ENCODE measurements at places on chromosomes 16 and 17.

- no peak for DNase-seq
Observed at GRCh38 chr17:596763-597644, 117.6 kb downstream of the VPS53 start.

DNA sequence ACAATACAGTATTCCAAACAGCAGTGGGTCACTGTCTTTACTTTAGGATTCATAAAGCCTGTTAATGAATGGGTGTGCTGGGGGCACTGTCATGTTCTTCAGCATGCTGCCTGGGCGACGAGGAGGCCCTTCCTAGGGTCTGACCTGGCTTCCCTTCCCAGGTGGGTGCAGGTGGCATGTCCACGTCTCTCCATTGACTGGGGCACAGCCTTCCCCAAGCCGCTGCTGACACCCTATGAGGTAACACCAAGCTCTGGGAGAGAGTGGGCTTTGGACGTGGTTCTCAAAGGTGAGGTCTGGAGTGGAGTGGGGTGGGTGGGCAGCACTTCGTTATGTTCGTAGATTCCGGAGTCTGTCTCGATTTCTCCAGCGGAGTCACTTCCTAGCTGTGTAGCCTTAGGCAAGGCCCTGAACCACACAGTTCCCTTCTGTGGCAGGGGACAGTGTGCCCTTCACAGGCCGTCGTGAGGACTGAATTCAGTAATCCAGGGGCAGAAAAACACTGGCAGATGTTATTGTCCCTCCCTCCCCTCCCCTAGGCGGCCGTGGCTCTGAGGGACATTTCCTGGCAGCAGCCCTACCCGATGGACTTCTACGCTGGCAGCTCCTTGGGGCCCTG is 771 bp upstream of the OVCA2 start:
- DNase-seq = no peak

- DNase-seq = no peak
Observed at GRCh38 chr16:17566656-17567450, 96.1 kb upstream of the XYLT1 start.

GRCh38 chr17:70053241-70054234 is 21.5 kb upstream of the KCNJ16 start:
- DNase-seq = no peak

DNA sequence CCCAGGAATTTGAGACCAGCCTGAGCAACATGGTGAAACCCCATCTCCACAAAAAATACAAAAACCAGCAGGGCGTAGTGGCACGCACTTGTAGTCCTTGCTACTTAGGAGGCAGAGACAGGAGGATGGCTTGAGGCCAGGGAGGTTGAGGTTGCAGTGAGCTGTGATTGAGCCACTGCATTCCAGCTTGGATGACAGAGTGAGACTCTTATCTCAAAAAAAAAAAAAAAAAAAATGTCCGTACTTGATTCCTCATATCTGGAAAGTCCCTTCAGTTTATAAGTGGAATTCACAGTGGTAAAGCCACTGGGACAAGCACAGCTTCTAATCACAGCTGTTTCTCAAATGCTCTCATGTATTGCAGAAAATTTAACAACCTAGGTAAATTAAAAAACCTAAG is 78.6 kb upstream of the CREBBP start:
- DNase-seq = no peak

GRCh38 chr16:64422259-64422658 is 699.6 kb downstream of the CDH11 start:
- DNase-seq = no peak

GRCh38 chr17:5120036-5120435 is 4.2 kb downstream of the USP6 start:
- DNase-seq = no peak

DNA sequence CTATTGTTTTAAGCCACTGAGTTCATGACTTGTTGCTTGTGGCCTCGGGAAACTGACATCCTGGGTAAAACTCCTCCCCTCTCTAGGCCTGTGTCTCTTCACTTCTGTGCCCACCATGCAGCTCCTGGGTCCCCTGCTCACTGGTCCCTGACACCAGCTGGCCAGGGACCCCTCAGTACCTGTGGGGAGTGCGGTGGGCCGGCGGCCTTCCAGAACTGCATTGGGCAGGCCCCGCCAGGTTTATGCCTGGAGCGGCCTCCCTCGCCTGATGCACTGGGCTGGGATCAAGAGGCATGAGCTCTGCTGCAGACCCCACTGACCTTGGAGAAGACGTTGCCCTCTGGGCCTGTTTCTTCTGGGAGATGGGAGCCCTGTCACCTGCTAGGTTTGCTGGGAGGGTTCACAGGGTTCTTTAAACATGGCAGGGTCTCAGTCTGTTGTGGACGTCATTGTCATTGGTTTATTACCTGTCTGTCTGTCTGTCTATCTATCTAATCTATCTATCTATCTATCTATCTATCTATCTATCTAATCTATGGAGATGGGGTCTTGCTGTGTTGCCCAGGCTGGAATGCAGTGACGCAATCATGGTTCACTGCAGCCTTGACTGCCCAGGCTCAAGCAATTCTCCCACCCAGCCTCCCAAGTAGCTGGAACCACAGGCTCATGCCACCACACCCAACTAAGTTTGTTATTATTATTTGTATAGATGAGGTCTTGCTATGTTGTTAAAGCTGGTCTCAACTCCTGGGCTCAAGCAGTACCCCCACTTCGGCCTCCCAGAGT is 21.5 kb upstream of the RMI2 start:
- DNase-seq = no peak

DNA sequence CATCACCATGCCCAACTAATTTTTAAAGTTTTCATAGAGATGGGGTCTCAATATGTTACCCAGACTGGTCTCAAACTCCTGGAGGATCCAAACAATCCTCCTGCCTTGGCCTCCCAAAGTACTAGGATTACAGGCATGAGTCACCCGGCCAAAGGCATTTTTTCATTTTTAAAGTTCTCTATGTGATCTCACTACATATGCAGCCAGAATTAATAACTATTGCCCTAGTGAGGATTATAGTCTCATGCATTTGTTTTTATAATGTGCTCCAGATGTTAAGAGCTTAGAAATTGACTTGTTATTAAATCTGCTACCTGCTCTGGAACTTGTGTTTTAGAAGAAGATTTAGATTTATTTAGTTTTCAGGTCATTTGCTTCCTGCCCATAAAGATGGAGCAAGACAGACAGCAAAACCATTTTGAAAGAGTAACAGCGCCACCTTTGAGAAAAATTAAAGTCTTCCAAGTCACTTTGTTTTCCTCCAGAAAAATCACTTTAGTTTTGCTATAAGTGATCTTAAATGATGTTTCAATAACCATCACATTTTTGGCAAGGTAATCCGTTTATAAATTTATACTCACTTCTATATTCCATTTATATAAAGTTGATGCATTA is 79.5 kb downstream of the CA4 start:
- DNase-seq = no peak

GRCh38 chr16:7369204-7369603 is 36.6 kb downstream of the RBFOX1 start:
- DNase-seq = no peak

GRCh38 chr17:57993471-57994365 is 5.7 kb upstream of the VEZF1 start:
- no peak for DNase-seq

GRCh38 chr17:44084131-44084538 is 13.6 kb downstream of the G6PC3 start:
- no peak for DNase-seq

DNA sequence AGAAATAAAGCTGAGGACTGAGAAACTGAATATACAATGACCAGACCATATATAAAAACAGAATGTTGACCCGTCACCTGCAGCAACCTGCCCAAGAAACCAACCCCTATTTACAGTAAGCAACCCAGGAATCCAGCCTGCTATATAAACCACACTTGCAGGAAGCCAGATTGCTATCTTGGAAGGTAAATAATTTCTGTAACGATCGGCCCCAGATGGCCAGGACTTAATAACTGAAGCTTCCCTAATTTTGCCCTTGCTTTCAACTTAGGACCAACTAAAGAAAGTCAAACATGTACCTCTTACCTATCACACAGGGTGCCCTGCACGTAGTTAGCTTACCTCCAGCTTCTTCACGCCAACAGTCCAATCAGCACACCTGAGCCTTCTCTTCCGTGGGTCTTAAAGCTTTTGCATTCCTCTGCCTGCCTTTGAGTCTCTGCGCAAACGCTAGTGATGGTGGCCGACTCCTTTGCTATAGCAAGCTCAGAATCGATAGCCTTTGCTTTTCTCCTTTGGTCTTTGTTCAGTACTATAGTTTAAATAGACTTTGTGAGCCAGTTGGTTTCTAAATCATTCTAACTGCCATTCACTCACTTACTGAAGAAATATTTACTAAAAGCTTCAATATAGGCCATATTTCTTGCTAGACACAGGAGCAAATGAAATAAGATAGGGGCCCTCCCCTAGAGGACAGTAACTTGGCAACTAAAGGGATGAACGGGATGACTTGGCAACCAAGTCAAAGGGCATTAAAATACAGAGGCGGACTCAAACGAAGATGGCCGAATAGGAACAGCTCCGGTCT is 31.3 kb downstream of the MPHOSPH6 start:
- no peak for DNase-seq

GRCh38 chr16:5875416-5875815 is 777.8 kb upstream of the EEF2KMT start:
- DNase-seq = no peak

GRCh38 chr16:46555951-46556350 is 65.2 kb downstream of the SHCBP1 start:
- DNase-seq = no peak

DNA sequence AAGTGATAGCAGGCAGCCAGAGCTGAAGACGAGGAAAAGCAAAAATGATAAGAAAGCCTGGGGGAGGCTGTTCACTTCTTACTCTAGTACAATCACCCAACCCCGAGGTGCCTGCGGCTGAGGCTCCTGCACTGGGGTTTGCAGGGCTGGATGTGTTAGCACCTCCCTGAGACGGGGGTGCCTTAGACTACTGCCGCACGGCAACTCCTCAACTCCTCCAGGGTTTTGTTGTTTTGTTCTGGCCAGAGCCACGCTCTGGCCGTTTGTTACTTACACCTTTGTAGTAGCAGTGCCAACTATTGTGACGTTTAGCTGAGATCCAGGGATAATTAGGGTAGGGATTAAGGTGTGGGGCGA is 51.5 kb downstream of the LDHD start:
- no peak for DNase-seq

DNA sequence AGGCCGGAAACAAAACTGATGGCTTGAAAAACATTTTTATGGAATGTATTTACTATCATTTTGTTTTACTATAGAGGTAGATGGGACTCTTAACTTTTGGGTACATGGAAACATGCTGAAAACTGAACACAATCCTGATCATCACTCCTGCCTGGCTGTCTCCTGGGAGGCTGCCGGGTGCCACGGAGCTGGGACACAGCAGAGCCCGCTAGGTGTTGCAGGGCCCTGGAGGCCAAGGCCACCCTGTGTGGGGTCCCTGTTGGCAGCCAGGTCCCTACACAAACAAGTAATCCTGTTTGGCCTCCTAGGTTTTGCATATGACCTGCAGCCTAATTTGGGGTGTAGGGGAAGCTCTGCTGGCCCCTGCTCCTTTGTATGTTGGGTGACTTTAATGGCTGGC is 17.5 kb downstream of the PLD6 start:
- no peak for DNase-seq

- DNase-seq = no peak
Observed at GRCh38 chr17:5672141-5672540, 87.8 kb upstream of the NLRP1 start.

DNA sequence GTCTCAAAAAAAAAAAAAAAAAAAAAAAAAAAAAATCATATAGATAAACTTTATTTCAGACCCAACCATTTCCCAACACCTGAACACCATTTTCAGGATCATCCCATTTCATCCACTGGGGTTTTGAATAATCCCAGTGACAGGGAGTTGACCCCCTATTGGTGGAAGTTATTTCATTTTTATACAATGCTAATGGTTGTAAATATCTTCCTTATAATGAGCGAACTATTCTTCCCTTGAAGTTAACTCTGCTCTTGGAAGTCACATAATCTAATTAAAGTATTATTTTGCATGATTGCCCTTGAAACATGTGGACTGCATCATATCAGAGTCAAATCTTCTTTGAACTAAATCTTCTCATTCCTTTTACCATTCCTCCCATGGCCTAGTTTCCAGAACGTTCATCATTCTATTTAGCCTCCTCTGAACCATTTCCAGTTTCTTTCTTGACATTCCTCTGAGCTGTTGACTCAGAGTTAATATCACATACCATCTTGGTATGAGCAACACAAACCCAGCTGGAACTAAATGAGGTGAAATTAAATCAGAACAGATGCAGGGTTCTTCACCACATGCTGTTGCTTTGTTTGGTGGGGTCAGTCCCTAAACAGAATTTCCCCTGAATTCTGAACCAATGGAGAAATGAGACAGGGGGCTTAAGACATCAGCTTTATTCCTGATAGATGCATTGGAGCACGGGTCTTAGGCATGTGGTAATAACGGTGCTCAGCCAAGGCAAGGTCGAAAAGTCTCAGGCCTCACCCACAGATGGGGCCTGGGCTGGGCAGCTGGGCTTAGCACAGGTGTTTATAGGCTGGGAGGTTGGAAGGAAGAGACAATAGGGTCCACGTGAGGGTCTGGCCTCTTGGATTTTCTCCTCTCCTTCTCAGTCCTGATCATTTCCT is 8.9 kb downstream of the HSD17B2 start:
- DNase-seq = peak; percentile 76

DNA sequence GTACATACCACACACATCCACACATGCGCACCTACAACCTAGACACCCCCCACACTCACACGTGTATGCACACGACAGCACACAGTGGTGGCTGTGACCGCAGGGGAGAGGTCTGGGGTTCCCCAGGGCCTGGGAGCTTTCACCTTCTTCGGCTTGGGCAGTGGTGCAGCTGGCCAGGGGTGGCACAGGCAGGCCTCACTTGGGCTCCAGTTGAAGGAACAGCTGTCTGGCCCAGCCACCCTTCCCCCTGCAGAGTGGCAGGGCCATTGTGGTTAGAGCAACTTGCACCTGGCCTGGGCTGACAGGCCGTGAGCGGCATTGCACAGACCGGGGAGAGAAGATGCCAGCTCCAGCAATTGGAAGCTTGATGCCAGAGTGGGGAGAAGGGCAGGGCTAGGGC is 114.5 kb upstream of the GSE1 start:
- DNase-seq = no peak

GRCh38 chr17:44900894-44901293 is 1.6 kb upstream of the EFTUD2 start:
- DNase-seq = no peak

GRCh38 chr17:76496464-76496863 is 4.8 kb downstream of the RHBDF2 start:
- no peak for DNase-seq

DNA sequence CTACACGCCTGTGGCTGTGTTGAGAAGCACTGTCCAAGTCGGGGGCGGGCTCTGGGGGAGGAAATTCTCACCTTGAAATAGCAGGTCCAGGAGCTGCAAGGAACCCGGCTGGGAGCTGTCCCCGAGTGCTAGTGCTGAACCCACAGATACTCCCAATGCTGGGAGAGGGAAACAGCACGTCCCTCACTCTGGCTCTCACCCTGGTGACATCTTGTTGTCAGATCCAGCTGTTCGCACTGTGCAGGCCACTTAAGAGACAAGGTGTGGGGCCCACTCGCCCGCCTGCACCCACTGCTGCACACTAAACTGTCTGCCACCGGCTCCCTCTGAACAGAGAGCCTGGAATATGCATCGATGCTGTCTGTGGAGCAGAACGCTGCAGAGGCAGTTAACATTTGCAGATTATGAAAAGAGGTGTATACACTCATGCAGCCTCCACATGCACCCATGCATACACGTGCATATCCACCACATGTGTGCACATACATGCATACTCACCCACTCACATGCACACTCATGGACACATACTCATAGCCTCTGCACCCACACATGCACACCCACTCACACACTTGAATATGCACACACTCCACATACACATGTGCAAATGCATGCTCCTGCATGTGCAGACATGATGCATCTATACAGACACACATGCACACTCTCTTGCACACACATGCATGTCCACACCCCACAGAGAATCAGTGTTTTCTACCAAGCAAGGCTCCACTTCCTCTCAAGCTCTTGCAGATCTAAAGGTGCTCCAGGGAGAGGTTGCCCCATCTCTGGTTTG is 42.0 kb downstream of the MGAT5B start:
- peak; percentile 52 for DNase-seq

Measured in retina (tissue), 1 donor.